Activated naive CD4-positive, alpha-beta T cell (primary cell): ENCODE measurements at places on chromosomes 12 and 14.

DNA sequence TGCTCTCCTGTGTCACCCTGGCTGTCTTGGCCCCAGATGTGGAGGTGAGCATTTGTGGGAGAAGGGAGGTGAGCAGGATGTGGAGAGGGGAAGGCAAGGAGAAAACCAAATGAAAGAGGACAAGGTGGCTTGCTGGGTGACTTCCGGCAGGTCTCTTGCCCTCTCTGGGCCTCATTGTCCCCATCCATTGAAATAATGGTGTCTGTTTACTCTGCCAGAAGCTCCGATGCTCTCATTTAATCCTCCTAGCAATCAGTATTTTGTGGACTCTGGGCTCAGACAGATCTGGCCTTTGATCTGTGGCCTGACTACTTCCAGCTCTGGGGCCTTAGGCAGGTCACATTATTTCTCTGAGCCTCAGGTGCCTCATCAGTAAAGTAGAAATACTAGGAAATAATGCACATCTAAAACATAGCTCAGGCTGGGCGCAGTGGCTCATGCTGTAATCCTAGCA is 30.6 kb downstream of the MVK start:
- DNase-seq, result no peak

- no peak for DNase-seq
Observed at GRCh38 chr14:41297576-41298327, 308.9 kb upstream of the LRFN5 start.

DNA sequence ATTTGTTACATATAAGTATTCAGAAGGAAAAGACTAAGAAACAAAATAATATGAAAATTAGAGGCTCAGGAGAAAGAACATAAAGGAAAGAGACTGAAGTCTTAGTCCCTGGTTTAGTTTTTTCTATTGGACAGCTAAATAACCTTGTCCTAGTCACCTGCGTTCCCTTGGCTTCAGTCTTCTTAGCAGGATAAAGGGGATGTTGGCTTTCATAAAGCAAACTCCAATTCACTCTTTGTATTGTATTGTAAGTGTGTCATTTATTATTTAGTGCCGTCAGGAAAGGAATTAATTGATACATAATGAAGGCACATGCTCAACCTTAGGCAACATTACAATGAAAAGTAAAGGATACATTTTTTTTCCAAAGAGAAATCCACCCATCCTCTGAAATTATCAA is 190.3 kb upstream of the PPFIA2 start:
- no peak for DNase-seq

GRCh38 chr12:122393817-122394216 is 28.7 kb downstream of the CLIP1 start:
- no peak for DNase-seq

- DNase-seq, result no peak
Observed at GRCh38 chr14:66509874-66510273, 1.9 kb downstream of the GPHN start.

- DNase-seq, result no peak
Observed at GRCh38 chr14:38735005-38735404, 368.0 kb downstream of the SEC23A start.

GRCh38 chr12:10184261-10184843 is 5.5 kb downstream of the TMEM52B start:
- no peak for DNase-seq

- DNase-seq, result no peak
Observed at GRCh38 chr12:129075460-129076208, 222.4 kb downstream of the GLT1D1 start.

DNA sequence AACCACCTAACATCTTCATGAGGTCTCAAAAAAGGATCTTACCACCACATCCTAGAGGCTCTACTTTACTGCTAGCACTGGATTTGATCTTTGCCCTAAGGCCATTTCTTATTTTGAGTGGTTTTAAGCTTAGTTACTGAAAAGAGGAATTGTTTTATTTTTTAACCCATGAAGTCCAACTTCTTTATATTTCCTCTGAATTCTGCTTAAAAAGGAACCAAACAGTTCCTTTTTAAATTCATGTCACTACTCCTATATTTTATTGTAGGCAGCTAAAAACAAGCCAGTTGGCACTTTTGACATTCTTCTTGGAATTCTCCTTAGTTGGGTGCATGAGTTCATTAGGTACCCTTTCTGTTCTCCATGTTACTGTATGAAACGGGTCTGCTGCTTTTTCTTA is 76.4 kb downstream of the FGD4 start:
- DNase-seq, result no peak

GRCh38 chr12:116821291-116821690 is 60.0 kb downstream of the HRK start:
- no peak for DNase-seq

GRCh38 chr14:71753126-71753830 is 179.0 kb upstream of the RGS6 start:
- DNase-seq, result peak; percentile 64

DNA sequence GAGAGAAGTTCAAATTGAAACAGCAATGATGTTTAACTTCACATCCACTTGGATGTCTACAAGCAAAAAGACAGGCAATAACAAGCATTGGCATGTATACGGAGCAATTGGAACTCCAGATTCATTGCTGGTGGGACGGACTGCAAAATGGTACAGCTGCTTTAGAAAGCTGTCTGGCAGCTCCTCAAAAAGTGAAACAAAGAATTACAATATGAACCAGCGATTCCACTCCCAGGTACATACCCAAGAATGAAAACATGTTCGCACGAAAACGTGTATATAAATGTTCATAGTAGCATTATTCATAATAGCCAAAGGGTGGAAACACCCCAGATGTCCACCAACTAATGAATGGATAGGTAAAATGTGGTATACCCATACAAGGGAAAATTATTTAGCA is 125.7 kb downstream of the HMGA2 start:
- no peak for DNase-seq

DNA sequence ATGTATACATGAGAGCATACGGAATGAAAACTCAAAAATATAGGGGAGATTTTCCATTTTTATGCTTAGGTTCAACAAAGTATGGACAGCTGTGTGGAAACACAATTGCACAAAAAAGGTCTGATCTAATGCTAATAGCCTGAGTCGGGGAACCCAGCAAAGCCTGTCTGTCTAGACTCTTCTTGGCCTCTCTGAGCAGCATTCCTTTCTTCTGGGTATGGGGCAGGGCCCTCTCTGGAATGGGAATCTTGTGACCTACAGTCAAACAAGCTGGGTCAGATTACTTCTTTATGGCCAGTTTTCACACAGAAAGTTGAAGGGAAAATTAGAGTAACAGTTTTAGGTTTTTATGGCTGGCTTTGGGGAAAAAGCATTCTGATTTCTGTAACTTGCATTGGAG is 534.0 kb upstream of the LMO3 start:
- no peak for DNase-seq

- no peak for DNase-seq
Observed at GRCh38 chr12:96828169-96828789, 78.8 kb upstream of the NEDD1 start.

DNA sequence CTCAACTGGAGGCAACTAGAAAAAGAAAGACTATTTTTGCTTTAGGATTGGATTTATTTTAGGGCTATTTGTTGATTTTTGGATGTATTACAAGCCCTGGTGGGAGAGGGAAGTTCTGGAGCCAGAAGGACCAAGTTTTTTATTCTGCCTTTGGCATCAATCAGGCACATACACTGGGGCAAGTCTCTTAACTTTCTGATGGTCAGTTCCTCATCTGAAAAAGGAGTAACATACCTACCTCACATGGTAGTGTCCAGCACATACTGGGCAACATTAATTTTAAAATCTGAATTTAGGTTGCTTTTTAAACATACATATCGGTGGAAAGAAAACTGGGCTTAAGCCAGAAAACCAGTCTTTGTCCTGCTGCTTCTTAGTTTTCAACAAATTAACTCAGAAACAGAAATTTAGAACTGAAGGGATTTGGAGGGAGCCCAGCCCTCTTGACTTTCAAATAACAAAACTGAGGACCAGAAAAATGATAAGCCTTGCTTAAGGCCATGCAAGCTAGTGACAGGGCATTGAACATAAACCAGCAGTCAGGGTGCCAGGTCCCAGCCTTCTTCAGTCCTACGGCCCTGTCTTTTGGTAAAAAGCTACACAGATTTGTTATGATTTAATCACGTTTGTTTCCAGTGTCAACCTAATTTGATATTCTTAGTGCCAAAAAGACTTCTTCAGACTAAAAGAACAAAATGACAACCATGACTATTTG is 90.2 kb upstream of the SLC38A2 start:
- DNase-seq, result no peak

DNA sequence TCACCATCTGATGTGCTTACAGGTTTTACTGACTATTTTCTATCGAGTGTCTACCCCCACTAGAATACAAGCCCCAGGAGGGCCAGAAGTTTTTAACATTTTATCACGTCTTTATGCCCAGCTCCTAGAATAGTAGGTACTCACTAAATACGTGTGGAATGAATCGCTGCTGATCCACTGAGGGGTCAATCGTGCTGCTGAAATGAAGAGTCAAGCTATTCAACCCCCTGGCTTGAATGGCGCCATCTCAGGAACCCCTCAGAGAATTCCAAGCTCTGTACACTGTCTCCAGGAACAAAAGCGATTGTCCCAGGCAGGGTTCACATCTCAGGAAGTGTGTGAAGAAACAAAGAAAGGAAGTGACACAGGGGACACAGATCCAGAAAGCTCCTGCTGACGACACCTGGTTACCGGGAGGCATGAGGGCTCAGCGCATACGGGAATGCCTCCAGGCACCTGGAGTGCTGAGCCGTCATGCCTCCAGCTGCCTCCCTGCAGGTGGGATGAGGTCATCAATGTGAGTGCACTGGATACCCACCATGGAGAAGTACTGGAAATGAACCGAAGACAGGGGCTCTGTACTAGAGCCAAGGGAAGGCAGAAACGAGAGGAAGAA is 45.6 kb downstream of the PITPNM2 start:
- DNase-seq, result no peak

DNA sequence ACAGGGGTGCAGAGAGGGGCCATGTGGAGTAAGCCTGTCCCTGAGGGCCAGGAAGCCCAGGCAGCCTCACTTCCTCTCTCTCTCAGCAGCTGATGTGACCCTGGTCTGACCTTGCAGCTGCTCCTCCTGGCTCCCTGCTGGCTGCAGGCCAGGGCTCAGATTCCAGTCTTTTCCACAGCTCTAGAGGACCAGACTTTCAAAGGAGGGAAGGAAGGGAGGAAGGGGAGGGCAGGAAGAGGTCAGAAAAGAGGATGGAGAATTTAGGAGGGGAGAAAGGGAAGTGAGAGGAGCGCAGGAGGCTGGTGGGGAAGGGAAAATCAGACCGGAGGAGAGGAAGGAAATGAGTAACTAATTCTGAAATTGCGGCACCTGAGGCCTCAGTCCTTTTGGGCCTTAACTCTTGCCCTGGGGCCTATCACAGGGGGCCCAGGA is 40.9 kb upstream of the VASH1 start:
- DNase-seq, result no peak
